Stimulated activated CD4-positive, alpha-beta T cell treated with anti-CD3 and anti-CD28 coated beads, Interleukin-4, amount 100 ng/mL, for 1 hour (primary cell): ENCODE measurements at places on chromosomes 3 and 15.

GRCh38 chr15:78084449-78084750 lies 6.9 kb upstream of the TBC1D2B start:
- DNase-seq = no peak

GRCh38 chr3:141366285-141367037 lies 1.8 kb upstream of the ZBTB38 start:
- no peak for DNase-seq

GRCh38 chr3:194988495-194989165 lies 282.3 kb downstream of the XXYLT1 start:
- no peak for DNase-seq

GRCh38 chr3:66823009-66823397 lies 175.1 kb upstream of the KBTBD8 start:
- DNase-seq = no peak

DNA sequence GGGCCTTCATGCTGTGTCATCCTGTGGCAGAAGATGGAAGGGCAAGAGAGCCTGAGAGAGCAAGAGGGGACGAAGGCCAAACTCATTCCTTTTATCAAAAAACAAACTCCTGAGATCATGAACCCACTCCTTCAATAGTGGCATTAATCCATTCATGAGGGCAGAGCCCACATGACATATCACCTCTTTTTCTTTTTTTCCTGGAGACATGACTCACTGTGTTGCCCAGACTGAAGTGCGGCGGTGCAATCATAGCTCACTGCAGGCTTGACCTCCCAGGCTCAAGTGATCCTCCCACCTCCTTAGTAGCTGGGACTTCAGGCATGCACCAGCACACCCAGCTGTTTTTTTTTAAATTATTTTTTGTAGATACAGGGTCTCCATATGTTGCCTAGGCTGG lies 92.0 kb upstream of the RNU6-1 start:
- no peak for DNase-seq

GRCh38 chr3:122665881-122666280 lies 14.8 kb upstream of the PARP14 start:
- DNase-seq = no peak
